Brain pericyte (primary cell): ENCODE measurements at places on chromosomes 12 and 14.

DNA sequence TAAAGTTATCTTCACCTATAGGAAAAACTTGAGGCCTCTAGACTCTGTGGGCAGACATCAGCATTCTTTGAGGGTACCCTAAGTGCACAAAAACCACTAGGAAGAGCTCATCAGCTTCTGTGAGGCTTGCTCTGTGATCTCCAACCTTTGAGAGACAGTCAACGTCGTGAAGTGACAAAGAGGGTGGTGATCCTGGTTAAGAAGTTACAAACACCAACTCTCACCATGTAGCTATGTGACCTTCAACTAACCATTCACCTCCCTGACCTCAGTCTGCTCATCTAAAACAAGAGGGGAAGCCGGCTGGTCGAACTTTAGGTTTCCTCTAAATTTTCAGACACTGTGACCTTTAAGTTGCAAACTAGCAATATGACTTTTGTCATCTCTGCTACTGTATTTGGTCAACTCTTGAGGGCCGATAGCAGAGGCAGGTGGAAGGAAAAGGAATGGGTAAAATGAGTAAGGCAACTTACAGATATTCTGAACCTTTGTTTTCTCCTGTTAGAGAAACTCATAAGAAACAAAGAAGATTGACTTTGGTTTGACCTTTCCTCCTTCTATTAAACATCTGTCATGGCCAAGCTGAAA lies 103.2 kb upstream of the PARP11 start:
- DNase-seq: no peak

DNA sequence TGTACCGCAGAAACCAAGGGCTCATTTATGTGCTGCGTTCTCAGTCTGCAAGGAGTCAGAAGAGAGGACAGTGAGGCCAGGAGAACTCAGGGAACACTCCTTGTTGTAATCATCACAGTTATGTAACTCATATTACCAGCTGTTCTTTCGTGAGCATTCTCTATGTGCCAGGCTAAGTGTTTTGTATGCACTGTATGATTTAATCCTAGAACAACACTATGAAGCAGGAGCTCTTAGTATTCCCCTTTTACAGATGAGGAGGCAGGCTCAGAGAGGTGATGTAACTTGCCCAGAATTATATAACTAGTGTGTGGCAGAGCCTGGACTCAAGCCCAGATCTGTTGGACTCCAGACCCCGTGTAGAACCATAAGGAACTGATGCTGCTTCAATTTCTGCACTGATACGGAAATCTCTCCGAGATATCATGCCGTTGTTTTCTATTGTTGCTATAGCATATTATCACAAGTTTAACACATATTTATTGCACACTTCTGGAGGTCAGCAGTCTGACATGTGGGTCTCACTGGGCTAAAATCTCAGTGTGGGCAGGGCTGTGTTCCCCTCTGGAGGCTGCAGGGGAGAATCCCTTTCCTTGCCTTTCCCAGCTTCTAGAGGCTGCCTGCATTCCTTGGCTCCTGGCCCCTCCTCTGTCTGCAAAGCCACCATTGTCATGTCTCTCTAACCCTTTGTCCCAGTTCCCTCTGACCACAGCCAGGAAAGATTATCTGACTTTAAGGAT lies 16.3 kb upstream of the CD9 start:
- no peak for DNase-seq

DNA sequence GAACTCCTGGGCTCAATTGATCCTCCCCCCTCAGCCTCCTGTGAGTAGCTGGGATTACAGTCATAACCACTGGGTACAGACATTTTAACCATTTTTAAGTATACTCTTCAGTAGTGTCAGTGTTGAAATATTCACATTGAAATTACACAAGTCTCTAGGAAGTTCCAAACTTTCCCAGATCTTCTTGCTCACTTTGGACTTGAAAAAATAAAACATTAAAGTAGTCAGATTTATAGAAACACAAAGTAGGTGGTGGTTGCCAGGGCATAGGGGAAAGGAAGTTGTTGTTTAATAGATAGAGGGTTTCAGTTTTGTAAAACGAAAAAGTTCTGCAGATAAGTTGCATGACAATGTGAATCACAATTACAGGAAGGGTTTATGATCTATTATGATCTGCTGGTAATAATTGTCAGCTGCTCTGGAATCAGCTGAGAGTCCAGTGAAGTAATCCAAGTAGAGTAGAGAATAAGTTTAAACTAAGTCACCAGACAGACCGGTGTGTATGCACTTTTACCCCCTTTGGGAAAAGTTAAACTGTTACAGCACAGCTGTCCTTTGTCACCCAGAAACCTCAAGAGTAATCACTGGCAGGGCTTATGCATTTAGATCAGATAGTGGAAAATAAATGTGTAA lies 27.4 kb downstream of the PCNX1 start:
- DNase-seq: no peak

GRCh38 chr12:121814429-121815119 lies 10.8 kb downstream of the SETD1B start:
- DNase-seq: no peak

GRCh38 chr12:56616244-56616643 lies 13.9 kb downstream of the BAZ2A start:
- DNase-seq: no peak

DNA sequence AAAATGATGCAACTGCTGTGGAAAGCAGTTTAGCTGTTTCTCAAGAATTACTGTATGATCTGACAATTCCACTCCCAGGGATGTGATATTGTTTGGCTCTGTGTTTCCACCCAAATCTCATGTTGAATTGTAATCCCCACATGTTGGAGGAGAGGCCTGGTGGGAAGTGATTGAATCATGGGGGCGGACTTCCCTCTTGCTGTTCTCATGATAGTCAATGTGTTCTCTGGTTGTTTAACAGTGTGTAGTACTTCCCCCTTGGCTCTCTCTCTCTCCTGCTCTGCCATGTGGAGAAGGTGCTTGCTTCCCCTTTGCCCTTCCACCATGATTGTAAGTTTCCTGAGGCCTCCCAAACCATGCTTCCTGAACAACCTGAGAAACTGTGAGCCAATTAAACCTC lies 93.4 kb upstream of the CPM start:
- no peak for DNase-seq

DNA sequence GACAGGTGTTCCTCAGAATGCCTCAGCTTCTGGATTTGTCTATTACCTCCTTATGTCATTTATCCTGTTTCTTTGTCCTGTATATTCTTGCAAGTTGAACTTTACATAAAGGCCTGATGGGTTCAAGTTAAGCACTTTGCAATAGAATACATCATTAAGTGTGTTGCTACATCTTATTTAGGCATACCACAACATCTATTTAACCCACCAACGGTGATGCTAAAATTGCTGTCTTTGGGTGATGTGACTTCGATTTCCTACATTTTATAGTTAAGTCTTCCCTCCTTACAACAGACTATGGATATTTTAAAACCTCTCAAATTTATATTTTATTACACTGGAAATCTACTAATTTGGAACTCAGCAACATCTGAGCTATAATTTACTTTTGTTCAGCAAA lies 171.0 kb downstream of the KICS2 start:
- no peak for DNase-seq

DNA sequence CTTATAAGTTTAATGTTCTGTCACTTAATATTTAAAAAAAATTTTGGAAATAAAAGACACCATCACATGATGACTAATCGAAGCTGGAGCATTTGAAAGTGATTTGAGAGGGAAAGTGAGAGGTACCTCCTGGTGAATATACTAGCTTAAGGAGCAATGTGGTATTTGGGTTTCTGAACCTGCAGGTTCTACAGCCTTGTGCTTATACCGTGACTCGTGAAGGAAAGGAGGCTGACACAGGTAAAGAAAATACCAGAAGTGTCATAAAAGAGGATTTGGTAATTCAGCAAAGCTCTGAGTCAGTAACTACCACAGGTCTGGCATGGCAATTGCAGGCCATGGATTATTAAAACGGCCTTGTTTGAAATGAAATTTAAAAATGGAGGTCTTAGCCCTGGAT lies 151.0 kb downstream of the SLC38A4 start:
- no peak for DNase-seq

- DNase-seq: no peak
Measured at GRCh38 chr14:69708586-69709560, 58.1 kb upstream of the SRSF5 start.

DNA sequence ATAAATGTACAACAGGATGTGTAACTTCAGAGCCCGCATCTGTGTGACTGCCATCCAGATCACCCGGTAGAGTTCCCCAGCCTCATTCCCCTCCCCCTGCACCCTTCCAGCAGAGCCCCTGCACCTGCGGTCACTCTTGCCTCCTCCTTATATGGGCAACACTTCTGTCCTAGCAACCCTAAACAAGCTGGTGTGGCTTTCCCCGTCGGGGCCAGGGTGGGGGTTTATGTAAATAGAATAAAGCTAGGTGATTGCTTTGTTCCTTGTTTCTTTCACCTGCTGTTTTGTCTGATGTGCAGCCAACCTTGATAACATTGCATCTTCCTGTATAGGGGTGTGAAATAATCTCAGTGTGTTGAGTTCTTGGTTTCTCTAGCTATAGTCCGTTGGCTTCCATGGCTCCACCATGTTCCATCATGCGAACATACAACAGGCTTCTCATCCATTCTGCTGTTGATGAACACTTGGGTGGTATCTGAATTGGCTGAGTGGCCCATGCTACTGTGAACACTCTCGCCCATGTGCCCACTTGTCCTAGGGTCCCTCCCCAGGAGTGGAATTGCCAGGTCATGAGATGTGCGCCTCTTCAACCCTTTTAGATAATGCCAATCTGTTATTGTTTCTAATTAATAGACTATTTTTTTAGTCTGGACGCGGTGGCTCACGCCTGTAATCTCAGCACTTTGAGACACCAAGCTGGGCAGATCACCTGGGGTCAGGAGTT lies 102.2 kb downstream of the KIF26A start:
- no peak for DNase-seq
